Nephron progenitor cell (in vitro differentiated cells): ENCODE measurements at places on chromosomes 1 and 21.

DNA sequence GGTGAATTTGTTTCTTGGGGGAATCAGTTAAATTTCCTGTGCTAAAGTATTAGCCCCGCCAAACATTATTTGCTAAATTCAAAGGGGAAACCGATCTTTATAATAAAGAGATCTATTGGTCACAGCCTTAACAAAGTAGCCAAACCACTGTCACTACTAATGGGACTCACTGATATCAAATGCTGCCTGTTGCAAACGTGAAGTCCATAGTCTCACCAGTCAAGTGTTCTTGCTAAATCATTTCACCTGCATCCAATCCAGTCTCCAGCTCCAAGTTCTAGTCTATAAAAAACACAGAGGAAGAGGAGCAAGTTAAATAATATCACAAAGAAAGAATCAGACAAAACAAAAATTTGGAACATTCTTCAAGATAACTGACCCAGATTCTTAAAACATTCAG lies 30.1 kb downstream of the SH3BGR start:
- no peak overlapping the region for H3K27ac ChIP-seq
- DNase-seq = no peak
- H3K36me3 ChIP-seq = no peaks in the 10 kb centered on the region
- H3K4me1 ChIP-seq = no peaks in the 10 kb centered on the region

GRCh38 chr1:208510192-208510952 lies 266.2 kb upstream of the PLXNA2 start:
- no peaks in the 10 kb centered on the region for H3K36me3 ChIP-seq
- H3K27me3 ChIP-seq = peaks cover 22% of the 10 kb centered on the region
- no peak overlapping the region for H3K4me3 ChIP-seq
- DNase-seq = no peak
- H3K27ac ChIP-seq = no peak overlapping the region

DNA sequence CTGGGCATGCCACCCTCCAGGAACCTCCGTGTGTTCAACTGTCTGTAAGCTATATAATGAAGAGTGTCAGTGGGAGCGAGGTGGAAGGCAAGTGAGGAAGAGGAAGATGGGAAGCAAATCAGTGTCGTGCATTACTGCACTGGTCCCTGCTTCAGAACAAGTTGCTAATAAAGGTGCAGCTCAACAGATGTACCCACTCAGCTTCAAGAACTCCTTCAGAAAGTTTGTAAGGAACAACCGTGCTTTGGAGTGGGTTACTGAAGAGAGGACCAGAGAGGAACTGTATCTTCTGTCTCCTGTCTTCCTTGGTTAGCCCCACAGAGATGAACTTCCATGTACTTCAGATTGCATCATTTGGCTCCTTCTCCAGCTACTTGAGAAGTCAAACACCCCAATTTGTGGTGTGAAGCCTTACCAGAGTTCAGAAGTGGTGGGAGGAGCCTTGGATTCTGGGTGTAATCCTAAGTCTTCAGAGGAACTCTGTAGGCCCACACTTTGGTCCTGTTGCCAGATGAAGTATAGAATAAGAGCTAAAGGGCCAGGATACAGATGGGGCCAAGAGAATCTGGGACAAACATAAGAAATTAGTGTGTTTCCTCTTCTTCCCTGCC lies 290.5 kb upstream of the PROX1 start:
- no peak overlapping the region for H3K27ac ChIP-seq
- H3K4me1 ChIP-seq = no peaks in the 10 kb centered on the region
- no peak for DNase-seq
- H3K27me3 ChIP-seq = peaks cover 3% of the 10 kb centered on the region

DNA sequence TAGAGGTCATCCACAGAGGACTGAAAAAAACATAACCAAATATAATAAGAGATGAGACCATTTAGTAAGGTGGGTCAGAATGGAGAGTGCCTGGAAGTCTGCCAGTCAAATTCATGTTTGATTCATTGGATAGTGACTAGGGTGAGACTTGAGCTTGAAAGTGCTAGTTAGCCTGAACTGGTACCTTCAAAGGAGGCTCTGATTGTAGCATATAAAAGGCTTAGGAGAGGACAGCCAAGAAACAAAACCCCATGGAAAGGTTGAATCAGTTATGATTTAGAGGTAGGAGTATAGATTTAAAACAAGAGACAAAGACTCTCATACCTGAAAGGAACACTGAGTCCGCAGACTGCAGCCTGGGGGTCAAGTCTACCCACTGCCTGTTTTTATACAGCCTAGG lies 44.4 kb upstream of the LRRC8C start:
- no peaks in the 10 kb centered on the region for H3K27me3 ChIP-seq
- no peak overlapping the region for H3K27ac ChIP-seq
- H3K4me3 ChIP-seq = no peak overlapping the region
- H3K36me3 ChIP-seq = peaks cover 15% of the 10 kb centered on the region
- no peak for DNase-seq

GRCh38 chr21:45923146-45923545 lies 58.4 kb upstream of the COL6A1 start:
- no peak overlapping the region for H3K4me3 ChIP-seq
- peaks cover 7% of the 10 kb centered on the region for H3K4me1 ChIP-seq
- peak; percentile 79 for DNase-seq
- H3K27ac ChIP-seq = no peak overlapping the region
- no peaks in the 10 kb centered on the region for H3K36me3 ChIP-seq

DNA sequence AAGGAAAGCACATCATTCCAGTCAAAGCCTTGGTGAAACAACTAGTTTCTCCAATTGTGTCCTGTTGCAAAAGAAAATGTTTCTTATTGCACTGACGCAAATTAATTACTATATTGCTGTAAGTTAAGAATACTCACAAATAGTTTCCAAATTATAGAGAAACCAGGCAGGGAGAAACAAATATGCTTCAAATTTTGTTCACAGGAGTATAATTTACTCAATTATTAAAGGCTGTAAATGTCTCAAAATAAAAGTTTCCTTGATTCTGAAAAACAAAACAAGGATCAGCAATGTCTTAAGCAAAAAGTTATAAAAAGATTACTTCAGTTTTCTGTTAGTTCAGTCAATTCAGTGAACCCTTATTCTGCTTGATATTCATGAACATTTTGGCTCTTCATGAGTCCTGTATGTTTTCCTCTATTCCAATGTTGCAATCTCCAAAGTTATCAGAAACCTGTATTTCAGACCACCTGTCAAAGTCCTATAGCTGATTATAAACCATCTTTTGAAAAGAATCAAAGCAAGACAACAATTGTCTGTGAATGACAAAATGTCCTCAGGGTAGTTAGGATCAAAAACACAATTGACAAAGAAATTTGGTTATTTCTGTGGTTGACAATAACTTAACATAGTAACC lies 11.7 kb upstream of the SYPL2 start:
- no peak for DNase-seq
- no peaks in the 10 kb centered on the region for H3K4me1 ChIP-seq
- H3K36me3 ChIP-seq = peaks cover 4% of the 10 kb centered on the region
- no peak overlapping the region for H3K27ac ChIP-seq

- peaks cover 18% of the 10 kb centered on the region for H3K27me3 ChIP-seq
- DNase-seq = no peak
- no peak overlapping the region for H3K27ac ChIP-seq
Measured at GRCh38 chr1:55362558-55362957, 147.4 kb upstream of the USP24 start.

GRCh38 chr1:53592521-53592982 lies 133.4 kb downstream of the DMRTB1 start:
- no peak overlapping the region for H3K27ac ChIP-seq
- H3K36me3 ChIP-seq = no peaks in the 10 kb centered on the region
- no peak overlapping the region for H3K4me3 ChIP-seq
- peaks cover 23% of the 10 kb centered on the region for H3K27me3 ChIP-seq

DNA sequence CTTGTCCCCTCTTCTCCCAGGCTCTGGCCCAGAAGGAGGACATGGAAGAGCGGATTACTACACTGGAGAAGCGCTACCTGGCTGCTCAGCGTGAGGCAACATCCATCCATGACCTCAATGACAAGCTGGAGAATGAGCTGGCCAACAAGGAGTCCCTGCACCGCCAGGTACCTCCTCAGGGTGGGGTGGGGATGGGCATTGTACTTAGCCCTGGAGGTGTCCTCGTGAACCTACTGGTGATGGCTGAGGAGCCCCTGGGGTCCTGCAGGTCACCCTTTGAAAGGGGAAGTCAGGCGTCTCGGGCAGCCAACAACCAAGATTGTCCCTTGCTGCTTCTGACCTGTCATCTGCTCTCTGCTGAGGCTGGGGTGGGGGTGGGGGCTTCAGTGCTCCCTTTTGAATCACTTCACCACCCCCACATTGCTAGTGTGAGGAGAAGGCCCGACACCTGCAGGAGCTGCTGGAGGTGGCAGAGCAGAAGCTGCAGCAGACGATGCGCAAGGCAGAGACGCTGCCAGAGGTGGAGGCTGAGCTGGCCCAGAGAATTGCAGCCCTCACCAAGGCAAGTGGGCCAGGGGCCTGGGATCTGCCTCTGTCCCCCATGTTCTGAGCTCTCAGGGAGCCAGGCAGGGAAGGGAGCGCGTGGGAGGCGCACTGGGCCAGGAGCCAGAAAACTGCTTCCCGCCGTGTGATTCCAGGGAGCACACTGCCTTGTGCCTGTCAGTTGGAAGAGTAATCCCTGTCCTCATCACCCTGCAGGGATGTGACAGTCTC lies 19.7 kb downstream of the PPFIA4 start:
- no peak overlapping the region for H3K4me3 ChIP-seq
- DNase-seq = no peak
- peaks cover 28% of the 10 kb centered on the region for H3K4me1 ChIP-seq
